Hippocampal formation (tissue), 2 donors: ENCODE measurements at places on chromosomes 5 and 9.

- no peak for DNase-seq
These were observed 6.4 kb upstream of the AGPAT2 start for GRCh38 chr9:136693490-136694162.

DNA sequence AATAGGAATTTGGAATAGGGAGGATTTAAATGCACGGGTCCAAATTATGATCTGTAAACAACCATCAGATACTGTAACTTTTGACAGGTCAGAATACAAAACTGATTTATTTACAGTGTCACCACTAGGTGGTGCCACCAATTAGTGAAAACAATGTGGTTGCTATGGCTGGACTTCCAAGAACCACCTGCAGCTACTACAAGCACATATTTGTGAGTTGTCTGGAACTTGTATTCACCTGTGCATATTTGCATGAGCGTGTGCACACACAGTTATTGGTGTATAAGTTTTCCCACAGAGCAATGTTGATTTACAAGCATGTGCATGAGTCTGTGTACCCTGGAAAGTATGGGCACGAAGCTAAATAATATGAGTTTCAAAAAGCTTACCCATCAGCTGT lies 3.0 kb upstream of the HRCT1 start:
- DNase-seq = no peak

DNA sequence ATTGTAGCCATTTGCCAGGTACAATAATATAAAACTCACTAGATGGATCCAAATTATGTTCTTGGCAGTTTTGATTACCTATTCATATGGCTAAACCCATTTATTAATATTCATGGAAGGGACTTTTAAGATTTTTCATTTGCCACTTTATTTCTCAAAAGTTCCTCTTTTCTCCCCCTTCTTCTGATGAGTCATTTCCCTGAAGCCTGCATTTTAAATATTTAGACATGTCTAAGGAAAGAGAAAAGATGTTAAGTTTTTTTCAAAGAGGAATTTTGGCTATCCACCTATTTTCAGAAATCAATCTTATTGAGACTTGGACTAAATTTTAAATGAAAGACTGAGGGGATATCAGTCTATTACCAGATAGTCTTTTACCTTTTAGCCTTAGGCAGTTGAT lies 1189.4 kb downstream of the EFNA5 start:
- DNase-seq = no peak

- DNase-seq = no peak
These were observed 61.6 kb upstream of the GNE start for GRCh38 chr9:36319806-36320205.

DNA sequence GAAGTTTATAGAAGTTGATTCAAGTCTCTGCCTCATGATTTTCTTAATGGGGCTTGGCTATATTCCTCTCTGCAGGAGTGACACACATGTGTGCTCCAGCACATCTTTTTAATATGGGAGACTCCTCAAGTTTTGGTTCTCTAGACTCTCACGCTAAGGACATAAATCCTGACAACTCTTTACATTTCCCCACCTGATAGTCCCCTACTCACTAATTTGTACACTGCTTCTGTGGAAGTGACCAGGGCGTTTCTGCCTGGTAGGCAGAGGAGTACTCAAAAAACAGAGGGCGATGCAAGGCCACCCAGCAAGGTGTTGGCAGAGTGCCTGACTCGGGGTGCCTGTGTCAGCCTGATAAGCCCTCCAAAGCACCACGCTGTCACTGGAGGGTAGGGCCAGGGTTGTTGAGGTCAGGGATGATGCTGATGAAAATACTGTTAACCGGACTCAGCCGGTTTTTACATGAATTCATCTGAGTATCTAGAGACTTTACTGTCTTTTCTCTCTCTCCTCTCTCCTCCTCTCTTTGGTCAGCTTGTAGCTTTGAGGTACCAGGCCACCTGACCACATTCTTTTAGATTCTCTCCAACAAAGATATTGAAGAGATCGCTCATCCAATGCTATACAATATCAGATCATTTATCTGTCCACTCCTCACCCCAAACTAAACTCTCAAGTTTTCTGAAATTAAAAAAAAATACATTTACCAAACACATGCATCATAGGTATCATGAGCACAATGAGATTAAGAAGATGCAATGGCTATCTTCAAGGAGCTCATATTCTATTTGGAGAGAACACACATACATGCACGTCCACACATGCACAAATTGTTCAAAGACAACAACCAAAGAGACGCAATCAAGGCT lies 205.2 kb downstream of the PIK3R1 start:
- no peak for DNase-seq

DNA sequence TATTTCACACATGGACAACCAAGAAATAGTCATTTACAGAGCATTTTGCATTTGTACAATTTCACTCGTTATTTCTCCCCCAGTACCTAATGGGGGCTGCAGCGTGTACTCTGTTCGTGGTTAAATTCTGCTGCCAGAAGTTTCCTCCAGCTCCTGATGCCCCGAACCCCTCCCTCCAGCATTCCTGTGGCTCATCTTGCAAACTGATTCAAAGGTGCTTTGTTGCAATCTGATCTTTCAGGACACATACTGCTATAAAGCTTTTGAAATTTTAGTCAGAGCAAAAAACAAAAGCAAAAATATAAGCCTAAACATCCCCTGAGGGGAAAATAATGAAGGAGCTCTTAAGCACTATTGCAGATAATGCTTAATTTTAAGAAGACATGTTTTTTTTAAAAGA lies 27.7 kb downstream of the UBLCP1 start:
- DNase-seq = no peak

- no peak for DNase-seq
These were observed 191.3 kb downstream of the TTC39B start for GRCh38 chr9:15115702-15116101.

DNA sequence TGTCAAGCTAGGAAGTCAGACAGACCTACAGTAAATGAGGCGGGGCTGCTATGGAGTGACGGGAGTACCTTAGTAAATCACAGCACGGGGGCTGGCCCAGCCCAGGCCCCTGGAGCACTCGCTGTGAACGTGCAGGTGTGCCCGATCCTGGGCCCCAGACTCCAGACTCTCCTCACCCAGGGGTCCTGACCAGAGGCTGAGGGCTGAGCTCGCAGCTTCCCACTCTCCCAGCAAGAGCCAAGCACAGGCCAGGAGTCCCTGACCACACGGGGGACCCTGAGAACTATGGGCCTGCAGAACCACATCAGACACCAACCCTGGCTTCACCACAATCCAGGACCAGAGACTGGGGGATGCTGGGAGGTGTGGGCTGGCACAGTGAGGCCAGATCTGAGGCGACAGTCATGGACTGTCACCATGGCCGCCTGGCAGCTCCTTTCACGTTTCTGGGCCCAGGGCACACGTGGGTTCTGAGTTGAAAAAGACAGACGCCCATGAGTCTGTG lies 73.4 kb downstream of the ADAMTS2 start:
- DNase-seq = no peak

DNA sequence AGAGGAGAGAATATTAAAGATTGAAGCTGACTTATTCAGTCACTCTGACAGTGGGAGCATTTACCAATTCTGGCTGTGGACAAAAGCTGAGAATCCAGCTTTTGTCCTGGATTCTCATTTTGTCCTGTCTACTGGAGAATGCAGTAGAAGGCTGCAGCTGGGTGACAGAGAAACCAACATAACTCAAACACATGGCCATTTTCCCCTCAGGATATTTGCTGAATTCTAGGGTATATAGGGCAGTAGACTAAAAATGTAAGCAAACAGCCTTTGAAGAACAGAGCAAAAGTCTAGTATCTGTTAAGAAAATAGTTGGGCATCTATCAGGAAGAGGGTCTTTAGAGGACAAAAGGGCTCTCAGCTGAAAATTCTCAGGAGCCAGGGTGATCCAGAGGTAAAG lies 20.6 kb downstream of the ZNF484 start:
- DNase-seq = no peak

GRCh38 chr9:38371495-38371894 lies 21.0 kb upstream of the ALDH1B1 start:
- DNase-seq = no peak

DNA sequence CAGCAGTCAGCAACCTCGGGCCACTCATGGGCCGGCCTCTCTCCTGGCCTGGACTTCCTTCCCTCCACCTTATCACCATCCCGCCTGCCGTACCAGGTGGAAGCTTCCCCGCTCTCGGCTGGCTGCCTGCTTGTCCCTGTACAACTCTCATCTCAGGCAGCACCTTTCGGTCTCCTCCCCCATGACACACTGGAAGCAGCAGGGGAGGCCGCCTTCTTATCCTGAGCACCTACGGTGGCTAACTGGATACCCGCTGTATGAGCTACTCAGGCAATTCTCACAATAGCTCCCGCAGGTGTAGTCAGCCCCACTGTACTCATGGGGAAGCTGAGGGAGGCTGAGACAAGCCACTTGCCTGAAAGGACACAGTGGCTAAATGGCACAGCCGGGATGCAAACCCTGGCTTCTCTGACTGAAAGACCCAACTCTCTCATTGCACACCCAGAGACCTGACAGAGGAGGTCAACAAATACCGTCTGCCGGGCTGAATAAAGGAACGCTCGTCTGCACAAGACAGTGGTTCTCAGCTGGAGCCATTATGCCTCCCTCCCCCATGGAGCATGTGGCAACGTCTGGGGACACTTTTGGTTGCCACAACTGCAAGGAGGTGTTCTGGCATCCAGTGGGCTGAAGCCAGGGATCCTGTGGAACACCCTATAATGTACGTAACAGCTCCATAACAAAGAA lies 9.6 kb downstream of the STK10 start:
- DNase-seq = no peak

GRCh38 chr9:134403682-134404301 lies 77.5 kb downstream of the RXRA start:
- DNase-seq = peak; percentile 5

DNA sequence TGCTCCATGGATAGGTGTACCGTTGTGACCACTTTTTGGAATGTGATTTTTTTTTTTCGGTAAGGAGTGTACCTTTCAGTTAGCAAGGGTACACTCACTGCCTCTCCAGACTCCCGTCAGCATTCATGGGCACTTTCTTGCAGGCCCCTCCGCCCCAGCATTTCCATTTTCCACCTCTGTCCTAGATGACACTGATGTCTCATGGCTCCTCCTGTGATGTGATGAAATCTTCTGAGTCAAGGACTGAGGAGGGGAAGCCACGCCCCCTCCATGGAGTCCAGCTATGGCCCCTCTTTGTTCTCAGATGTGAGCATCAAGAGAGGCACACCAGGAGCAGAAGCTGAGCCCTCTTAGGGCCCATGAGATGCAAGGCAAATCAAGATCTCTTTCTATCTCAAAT lies 61.8 kb downstream of the CTSL start:
- no peak for DNase-seq

DNA sequence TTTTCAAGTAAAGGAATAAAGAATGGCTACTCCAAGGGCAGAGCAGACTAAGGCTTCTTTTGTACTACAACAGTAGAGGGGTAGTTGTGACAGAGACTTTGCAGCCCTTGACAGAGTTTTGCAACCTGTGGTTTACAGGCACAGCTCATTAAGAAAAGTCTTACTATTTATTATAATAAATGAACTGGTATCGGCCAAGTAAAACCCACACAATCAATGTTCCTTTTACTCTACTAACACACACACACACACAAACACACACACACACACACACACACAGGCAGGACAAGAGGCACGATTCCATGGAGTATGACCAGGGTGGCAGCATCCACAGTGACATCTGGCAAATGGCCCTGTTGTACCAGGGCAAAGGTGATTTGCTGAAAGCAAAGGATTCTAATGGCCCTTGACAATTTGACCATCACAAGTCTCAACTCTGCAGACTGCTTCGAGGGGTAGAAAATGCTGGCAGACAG lies 59.1 kb upstream of the GOLPH3 start:
- no peak for DNase-seq

- DNase-seq = no peak
These were observed 661 bp upstream of the SLC25A51 start for GRCh38 chr9:37904445-37905130.

GRCh38 chr9:127201071-127201541 lies 63.5 kb upstream of the GARNL3 start:
- no peak for DNase-seq
